Cerebellar nuclear complex (tissue), 1 donor: ENCODE measurements at places on chromosomes 5 and 9.

- DNase-seq, result no peak
These were observed 78.1 kb downstream of the ADAMTS2 start for GRCh38 chr5:179267071-179267670.

DNA sequence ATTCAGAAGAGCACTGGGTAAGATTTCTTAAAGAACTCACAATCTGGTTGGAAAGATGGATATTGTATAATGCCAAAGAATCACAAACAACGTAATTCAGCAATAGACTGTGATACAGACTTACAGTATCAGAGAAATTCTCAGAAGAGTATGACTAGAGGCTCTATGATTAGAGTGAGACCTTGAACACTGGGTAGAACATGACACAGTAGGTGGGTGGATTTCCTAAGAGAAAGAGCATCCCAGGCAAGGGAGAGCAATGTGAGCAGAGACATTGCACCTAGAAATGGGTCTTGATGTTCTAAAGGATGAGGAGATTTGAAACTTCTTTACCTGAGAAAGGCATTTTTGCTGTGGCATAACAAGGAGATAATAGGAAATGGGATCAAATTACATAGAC is 27.3 kb upstream of the CAST start:
- no peak for DNase-seq

- no peak for DNase-seq
These were observed 2218.5 kb downstream of the MAT2B start for GRCh38 chr5:165723931-165724330.

GRCh38 chr5:29697785-29698414 is 1495.6 kb upstream of the CDH6 start:
- DNase-seq, result no peak

DNA sequence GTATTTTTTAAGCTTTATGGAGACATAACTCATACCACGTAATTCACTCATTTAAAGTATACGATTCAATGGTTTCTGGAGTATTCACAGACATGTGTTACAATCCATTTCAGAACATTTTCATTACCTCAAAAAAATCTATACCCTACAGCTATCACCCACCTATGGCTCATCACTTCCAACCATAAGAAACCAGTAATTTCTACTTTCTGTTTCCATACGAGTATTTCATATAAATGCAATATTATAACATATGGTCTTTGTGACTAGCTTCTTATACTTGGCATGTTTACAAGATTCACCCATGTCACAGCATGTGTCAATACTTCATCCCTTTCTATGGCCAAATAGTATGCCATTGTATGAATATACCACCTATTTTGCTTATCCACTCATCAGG is 18.8 kb downstream of the UBQLN1 start:
- DNase-seq, result no peak

- DNase-seq, result no peak
These were observed 78.7 kb upstream of the UNC5A start for GRCh38 chr5:176731506-176732160.

- no peak for DNase-seq
These were observed 137.0 kb downstream of the ADAMTSL1 start for GRCh38 chr9:18610956-18611355.

DNA sequence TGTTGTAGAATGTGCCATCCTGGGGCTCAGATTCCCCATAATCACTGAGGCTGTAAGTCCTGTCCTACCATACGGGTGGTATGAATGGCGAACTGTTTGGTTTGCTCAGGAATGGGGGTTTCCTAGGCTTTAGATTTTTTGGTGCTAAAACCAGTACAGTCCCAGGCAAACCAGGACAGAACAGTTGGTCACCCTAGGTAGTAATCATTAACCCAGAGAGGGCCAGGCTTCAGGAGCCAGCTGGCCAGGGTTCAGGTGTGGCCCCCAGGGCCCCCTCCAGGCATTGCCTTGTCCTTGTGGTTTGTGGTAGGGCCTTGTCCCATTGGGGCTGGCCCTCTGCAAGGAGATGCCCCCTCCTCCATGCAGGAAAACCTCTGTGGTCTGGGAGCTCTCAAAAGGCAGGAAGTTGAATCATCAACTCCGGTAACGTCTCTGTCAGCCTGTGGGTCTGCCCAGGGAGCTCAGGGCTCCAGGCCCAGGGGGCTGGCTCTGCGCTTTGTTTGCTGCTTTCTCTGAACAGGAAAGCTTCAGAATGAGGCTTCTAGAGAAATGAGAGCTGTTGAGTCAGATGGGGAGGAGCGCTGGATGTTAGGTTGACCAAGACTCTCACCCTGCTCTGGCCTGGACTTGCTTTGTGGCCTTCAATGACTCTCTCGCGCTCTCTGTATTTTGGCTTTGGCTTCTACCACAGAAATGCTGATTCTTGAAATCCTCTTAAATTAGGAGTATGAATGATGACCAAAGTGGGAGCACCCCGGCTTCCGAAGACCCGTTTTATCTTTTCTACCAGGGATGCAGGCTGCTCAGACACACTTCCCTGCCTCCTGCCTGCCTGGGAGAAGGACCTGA is 22.2 kb upstream of the JADE2 start:
- no peak for DNase-seq

DNA sequence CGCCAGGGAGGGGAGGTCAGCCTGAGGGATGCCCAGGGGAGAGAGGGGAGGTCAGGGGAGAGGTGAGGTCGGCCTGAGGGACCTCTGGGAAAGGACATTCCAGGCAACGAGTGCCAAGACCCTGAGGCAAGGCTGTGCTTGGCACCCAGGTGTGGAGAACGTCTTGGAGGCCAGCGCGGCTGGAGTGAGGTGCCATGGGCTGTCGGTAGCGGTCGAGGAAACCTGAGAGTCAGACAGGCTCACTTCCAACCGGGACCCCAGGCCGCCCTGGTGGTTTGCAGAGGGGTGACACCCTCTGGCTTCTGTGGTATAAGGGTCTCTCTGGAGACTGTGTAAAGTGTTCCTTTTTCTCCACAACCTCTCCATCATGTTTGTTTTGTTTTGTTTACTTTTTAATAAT is 82.9 kb downstream of the CACNA1B start:
- no peak for DNase-seq

DNA sequence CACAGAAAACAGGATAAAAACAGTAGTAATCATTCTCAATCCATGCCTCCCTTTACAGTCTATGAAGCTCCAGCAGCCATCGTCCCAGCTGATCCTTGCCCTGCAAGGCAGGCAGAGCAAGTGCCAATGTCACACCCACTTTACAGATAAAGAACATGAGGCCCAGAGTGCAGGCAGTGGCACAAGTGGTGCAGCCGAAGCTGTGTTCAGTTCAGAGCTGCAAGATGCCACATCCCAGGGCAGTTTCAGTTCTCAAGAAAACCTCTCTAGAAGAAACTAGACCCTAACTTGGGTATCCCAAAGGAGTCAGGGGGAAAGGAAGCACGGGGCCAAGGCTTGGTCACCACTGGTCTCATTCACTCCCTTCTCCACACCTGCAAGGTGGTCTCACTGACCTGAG is 34.6 kb upstream of the CPLX2 start:
- no peak for DNase-seq

GRCh38 chr9:104872656-104873488 is 55.1 kb downstream of the ABCA1 start:
- no peak for DNase-seq

- DNase-seq, result no peak
These were observed 22.3 kb downstream of the TTC33 start for GRCh38 chr5:40733434-40733833.

DNA sequence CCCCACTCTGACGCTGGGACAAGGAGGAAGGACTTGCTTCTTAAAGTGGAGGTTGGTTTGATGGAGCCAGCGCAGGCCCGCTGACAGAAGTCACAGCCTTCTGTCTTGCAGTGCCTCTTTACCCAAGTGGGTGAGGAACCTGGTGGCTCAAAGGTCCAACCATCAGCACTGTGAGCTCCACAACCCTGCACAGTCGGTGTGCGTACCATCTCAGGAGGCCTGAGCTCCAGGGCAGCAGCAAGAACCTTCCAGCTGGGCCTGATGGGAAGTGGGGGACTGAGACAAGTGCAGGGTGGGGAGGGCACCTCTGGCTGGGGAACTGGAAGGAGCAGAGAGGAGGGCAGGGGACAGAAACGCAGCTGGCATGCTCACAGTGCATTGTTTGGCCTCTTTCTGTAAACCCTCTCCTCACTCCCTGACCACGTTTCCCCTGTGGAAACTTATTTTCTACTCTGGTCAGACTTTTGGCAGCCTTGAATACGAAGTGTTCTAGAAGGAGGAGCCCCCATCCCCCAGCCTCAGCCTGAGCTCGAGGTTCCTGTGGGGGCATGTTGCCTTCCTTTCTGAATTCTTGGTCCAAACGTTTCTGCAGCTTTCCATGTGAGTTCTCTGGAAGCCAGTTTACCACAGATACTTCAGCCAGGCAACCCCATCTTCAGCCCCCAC is 178.5 kb upstream of the PITX1 start:
- DNase-seq, result no peak

GRCh38 chr5:3853362-3853761 is 257.7 kb downstream of the IRX1 start:
- no peak for DNase-seq

DNA sequence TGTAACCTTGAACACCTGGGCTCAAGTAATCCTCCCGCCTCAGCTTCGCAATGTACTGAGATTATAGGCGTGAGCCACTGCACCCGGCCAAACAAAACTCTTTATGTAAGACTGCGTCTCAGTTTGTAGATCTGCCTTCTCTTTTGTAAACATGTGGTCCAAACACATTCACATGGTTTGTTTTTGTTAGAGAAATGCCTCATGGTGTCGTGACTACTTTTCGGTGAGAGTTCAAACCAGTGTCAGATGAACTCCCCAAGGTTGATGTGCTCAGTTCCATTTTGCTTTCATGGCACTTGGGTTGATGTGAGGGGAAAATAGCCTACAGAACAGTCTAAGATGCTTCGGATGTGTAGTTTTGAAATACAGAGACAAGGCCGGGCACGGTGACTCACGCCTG is 231.6 kb downstream of the GOLPH3 start:
- DNase-seq, result no peak

GRCh38 chr9:76545191-76545590 is 86.2 kb downstream of the GCNT1 start:
- DNase-seq, result no peak

DNA sequence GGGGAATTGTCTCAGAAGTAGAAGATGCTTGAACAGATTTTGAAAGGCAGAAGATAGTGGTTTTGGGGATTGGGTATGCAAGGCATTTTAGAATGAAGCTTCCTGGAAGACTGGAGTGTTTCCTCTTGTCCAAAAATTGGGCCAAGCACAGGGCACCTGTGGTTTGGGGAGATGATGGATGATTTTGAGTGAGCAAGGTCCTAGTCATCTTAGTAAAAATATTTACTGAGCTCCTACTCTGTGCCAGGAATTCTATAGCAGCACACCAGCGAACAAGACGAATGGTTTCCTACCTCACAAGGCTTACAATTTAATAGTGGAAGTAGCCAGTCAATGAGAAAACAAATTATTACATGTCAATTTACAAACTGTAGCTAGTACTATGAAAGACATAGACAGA is 484.4 kb upstream of the KIF2A start:
- DNase-seq, result no peak

DNA sequence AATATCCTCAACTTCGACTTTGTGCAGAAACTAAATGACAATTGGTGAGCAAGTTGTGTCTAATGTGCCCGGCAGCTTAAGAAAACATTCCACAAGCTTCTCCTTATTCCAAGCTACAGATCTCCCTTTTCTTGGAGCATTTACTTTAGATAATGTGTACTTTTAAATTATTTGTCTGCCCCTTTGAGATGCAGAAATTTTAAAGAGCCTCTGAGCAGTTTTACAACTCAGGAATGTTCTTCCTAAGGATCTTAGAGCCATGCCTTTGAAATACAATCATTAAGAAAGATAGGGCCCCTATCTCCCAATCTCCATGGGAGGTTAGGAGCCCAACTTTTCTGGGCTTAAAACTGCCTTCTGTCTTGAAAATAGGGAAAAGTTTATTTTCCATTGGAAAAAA is 723.7 kb upstream of the COX7C start:
- DNase-seq, result no peak
